Frontal cortex (tissue), 4 donors: ENCODE measurements at places on chromosomes 5 and 9. TPM values are rescaled to one million over a fixed set of nuclear protein-coding genes. Genes with fewer than 3 reads are reported as not detected.

- DNase-seq = no peak
Measured at GRCh38 chr9:97864396-97864795, 11.4 kb downstream of the FOXE1 start.

- no peak for DNase-seq
Measured at GRCh38 chr5:110769000-110769681, 30.3 kb downstream of the SLC25A46 start.

DNA sequence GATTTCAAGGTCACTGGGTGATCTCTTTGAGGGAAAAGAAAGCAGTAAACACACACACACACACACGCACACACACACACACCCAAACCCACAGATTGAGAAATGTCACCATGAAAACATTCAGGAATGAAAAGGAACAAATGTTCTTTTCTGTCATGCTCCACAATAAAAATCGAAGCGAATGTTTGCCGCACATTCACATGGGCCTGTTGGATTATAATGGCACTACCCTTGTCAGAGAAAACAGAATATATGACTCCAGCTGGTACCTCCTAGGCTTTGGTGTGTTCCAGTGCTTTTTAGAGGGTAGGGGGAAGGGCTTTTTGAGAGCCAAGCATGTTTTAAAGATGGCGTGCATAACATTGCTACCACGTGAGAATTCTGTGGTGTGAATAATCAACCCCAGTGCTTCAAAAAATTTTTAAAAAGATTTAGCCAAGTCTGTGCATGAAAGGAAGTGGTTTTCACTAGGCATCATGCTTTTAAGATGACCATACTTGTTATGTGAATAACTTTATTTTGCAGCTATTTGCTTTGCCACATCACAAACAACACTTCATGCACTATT lies 120.8 kb upstream of the ZNF608 start:
- no peak for DNase-seq

- no peak for DNase-seq
Measured at GRCh38 chr5:180172447-180173197, 36.4 kb downstream of the RASGEF1C start.

GRCh38 chr5:126513302-126513701 lies 81.7 kb downstream of the ALDH7A1 start:
- DNase-seq = no peak

- DNase-seq = no peak
Measured at GRCh38 chr5:154968953-154969352, 28.1 kb downstream of the MRPL22 start.

- no peak for DNase-seq
Measured at GRCh38 chr9:18327121-18327520, 146.8 kb upstream of the ADAMTSL1 start.

- DNase-seq = peak; percentile 46
Measured at GRCh38 chr9:17906176-17906840, 327.4 kb downstream of the SH3GL2 start.

DNA sequence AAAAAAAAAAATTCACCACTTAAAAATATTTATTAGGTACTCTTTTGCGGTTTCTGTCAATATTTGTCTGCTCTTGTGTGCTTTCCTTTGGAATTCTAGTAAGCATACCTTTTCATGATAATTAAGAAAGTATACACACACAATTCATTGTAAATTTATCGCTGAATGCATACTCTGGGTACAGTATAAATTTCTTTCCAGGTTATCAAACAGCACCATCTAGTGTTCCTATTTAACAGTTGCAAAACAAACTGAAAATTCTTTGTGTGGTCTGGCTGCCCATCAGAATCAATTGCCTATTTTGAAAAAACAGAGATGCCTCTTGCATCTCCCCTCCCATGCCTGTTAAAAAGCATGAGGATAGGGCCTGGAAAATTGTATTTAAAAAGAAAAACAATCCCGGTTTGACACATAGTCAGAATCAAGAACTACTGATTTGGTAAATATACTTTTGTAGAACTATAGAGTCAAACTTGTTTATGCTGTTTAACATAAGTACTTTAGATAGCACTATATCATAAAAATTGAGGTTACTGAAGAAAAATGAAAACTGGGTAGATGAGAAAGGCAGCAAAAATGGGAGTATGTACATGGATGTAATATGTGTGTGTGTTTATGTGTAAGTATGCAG lies 16.2 kb downstream of the PGGT1B start:
- DNase-seq = no peak

DNA sequence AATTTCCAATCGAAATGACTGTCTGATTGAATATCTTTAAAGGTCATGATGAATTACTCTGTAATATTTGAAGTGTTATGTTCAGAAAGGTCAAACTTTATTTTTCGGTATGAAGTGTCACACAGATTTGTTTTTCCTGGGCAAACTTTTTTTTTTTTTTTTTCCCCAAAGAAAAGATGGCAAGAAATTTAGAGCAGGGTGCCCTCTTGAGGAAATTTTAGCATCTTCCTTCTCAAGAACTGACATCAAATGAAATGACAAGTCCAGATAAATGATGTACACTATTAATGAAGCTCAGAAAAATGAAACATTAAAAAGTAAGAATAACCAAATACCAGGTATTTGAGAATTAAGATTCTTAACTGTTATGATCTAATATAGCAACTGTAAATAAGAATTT lies 123.6 kb downstream of the INVS start:
- DNase-seq = peak; percentile 14

DNA sequence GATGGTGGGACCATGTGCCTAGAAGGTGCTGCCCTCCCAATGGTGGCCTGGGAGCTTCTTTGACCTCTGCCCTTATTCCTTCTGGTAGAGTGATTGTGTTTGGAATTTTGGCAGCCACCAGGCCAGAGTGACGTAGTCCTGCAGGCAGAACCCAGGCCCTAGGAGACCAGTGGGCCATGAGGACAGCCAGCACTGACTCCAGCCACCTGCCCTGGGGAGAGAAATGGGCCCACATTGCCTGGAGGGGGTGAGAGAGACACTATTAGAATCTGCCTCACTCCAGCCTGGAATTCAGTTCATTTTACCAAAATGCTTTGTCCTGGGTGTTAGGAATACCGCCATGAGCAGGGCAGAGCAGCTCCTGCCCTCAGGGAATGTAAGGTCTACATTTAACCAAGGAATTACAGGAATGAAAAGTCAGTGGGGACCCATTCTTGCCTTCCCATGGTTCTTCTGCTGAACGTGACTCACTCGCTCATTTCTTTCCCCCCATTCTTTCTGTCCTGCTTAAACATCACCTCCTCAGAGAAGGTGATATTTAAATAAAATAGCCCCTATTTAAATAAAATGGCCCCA lies 5.5 kb upstream of the COL27A1 start:
- DNase-seq = no peak

GRCh38 chr9:134944351-134944802 lies 26.7 kb upstream of the FCN1 start:
- DNase-seq = no peak

DNA sequence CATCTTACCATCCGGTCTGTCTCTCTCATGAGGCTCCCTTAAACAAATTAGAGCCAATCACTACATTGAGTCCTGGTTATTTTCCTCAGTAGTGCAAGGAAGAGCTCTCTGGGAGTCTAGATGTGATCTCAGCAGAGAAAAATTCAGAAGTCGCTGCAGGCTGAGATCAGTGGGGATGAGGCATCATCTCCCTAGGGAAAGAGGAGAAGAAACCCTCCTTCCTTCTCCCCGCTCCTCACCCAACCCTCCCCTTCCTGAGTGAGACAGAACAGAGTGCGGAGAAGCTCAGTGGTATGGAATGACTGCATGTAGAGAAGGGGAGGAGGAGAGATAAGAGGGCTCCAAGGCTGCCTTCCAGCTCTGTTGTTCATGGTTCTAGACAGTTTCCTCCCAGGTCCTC lies 80.5 kb downstream of the PAPPA start:
- no peak for DNase-seq

DNA sequence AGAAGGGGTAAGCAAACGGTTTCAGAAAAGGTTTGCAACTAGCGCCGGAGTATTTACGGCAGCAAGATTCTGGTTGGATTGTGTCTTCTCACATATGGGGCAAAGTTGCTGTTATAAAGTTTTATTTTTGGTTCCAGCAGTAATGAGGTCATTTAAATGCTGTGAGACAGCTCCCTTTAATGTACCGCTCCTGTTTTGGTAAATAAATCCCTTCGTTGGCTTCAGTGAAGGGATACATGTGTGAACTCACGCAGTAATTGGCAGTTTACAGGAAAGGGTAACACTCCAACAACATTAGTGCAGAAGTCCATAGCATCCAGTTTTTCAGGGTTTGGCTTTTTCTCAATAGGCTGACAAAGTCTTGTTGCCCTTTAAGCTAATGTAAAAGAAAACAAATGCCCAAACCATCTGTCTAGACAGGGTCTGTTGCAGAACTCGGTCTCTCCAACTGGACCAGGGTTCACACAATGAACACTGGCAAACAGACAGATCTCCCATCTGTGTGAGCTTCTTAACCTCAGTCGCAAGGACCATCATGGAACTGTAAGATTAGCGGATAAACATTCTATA lies 184.0 kb downstream of the GOLPH3 start:
- no peak for DNase-seq

DNA sequence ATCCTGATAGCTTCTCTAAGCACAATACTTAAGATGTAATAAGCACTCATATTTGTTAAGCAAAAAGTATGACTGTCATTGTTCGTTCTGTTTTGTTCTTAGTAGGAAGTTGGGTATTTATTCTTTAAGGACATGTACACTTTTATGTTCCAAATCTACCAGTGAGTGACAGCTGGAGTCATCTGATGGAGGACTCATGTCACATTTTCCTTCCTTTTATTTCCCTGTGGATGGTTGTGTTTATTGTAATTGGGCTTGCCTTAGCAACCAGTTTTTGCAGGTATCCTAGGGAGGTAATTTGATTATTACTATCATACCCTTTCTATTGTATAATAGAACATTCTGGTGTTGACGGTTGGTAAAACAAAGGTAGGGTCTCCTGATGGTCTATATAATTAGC lies 145.7 kb downstream of the ZSWIM6 start:
- no peak for DNase-seq

- no peak for DNase-seq
Measured at GRCh38 chr9:120917929-120918762, 8.4 kb downstream of the TRAF1 start.

Gene FSTL4
- total RNA-seq = 0.82 TPM

Gene CD72
- total RNA-seq = 0.41 TPM

Gene EMB
- 6.5 TPM for total RNA-seq

Gene ANKRD31
- 0.82 TPM for total RNA-seq

Gene CDKN2B
- under 0.01 TPM for total RNA-seq
